ENCODE measurements at places on chromosomes 12 and 14. TPM values are rescaled to one million over a fixed set of nuclear protein-coding genes. Genes with fewer than 3 reads are reported as not detected.
A peak's percentile ranks its signal among the peaks of the same experiment; 100 is the strongest.

The ARG2 gene
- polyA plus RNA-seq = 1.3 TPM

The AQP6 gene
- polyA plus RNA-seq = not detected

- no peak overlapping the region for H3K27ac ChIP-seq
- no peak for DNase-seq
- H3K36me3 ChIP-seq = no peaks in the 10 kb centered on the region
- peaks cover 24% of the 10 kb centered on the region for H3K27me3 ChIP-seq
- no peaks in the 10 kb centered on the region for H3K4me1 ChIP-seq
- no peak overlapping the region for H3K4me3 ChIP-seq
Measured at GRCh38 chr12:54661048-54661447, 12.9 kb upstream of the DCD start.

DNA sequence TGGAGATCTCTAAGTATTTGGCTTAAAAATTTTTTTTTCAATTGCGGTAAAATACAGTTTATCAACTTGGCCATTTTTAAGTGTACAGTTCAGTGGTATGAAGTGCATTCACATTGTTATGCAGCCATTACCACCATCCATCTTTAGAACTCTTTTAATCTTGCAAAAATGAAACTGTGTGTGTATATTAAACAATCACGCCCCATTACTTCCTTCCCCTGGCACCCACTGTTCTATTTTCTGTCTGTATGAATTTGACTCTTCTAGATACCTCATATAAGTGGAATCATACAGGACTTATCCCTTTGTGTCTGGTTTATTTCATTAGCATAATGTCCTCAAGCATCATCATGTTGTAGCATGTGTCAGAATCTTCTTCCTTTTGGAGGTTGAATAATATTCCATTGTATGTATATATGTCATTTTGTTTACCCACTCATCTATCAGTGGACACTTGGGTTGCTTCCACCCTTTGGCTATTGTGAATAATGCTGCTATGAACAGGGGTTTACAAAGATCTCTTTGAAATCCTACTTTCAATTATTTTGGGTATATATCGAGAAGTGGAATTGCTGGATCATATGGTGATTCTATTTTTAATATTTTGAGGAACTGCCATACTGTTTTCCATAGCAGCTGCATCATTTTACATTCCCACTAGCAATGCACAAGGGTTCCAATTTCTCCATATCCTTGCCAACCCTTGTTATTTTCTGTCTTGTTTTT lies 62.9 kb downstream of the SAMD4A start:
- peaks cover 42% of the 10 kb centered on the region for H3K4me1 ChIP-seq
- no peak for DNase-seq
- peak overlapping the region; percentile 9 for H3K4me3 ChIP-seq
- H3K27ac ChIP-seq = peak overlapping the region; percentile 36

GRCh38 chr14:84807673-84808072 lies 722.3 kb upstream of the FLRT2 start:
- H3K27me3 ChIP-seq = no peaks in the 10 kb centered on the region
- H3K36me3 ChIP-seq = no peaks in the 10 kb centered on the region
- DNase-seq = no peak
- H3K27ac ChIP-seq = no peak overlapping the region

GRCh38 chr14:81313775-81314429 lies 86.2 kb downstream of the STON2 start:
- peaks cover 5% of the 10 kb centered on the region for H3K4me1 ChIP-seq
- no peak for DNase-seq
- H3K27me3 ChIP-seq = peaks cover 28% of the 10 kb centered on the region
- H3K27ac ChIP-seq = no peak overlapping the region
- H3K4me3 ChIP-seq = no peak overlapping the region
- H3K36me3 ChIP-seq = no peaks in the 10 kb centered on the region
